ENCODE measurements at places on chromosomes 5 and 9.
A peak's percentile ranks its signal among the peaks of the same experiment; 100 is the strongest.

DNA sequence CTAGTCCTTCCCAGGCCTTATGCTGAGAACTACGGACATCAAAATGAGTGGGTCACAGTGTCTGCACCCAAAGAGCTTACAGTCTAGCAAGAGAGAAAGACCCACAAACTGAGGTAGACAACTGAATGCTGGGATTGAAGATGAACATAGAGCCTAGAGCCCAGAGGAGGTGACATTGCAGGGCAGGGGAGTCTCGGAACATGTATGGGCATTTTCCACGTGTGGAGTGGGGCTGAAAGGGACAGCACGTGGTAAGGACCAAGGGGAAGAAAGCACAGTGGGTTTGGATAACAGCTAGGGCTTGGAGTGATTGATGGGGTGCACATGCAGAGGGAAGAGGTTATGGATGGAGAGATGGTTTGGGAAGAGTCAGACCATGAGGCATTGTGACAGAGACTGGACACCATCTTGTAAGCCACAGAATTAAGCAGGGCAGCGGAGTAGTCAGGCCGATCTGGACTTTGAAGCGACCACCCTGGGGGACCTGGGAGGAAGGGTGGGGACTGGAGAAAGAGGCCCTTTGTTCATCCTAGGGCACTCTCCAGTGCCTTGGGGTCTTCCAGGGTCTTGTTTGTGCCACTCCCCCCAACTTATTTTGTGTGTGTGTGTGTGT is 47.5 kb upstream of the SH3PXD2B start:
- no peaks in the 10 kb centered on the region for H3K27me3 ChIP-seq
- no peaks in the 10 kb centered on the region for H3K36me3 ChIP-seq
- H3K4me3 ChIP-seq = no peak overlapping the region
- no peak for DNase-seq
- H3K4me1 ChIP-seq = no peaks in the 10 kb centered on the region

GRCh38 chr9:1366276-1366675 is 316.1 kb downstream of the DMRT2 start:
- H3K4me3 ChIP-seq = no peak overlapping the region
- no peaks in the 10 kb centered on the region for H3K4me1 ChIP-seq
- no peak for DNase-seq
- H3K36me3 ChIP-seq = no peaks in the 10 kb centered on the region

GRCh38 chr5:73363911-73364730 is 84.5 kb downstream of the FOXD1 start:
- no peaks in the 10 kb centered on the region for H3K4me1 ChIP-seq
- H3K27ac ChIP-seq = no peak overlapping the region
- no peak for DNase-seq
- H3K4me3 ChIP-seq = no peak overlapping the region
- H3K36me3 ChIP-seq = no peaks in the 10 kb centered on the region
- H3K27me3 ChIP-seq = no peaks in the 10 kb centered on the region

DNA sequence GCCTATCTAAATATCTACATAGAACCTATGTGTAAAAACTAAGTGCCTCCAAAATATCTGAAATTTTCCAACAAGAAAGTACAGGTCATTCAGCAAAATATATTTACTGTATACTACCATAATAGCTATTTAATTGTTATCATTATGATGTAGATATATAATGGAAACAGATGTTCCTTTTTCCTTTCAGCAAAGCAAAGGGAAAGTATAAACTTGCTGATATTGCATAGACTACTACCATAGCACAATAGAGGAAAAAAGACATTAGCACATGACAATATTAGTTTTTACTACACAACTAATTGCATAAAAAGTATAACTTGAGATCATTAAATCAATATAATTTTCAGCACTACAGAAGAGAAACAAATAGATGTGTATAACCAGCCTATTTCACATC is 14.9 kb downstream of the NR2F1-AS1 start:
- no peak for DNase-seq
- no peak overlapping the region for H3K4me3 ChIP-seq
- peaks cover 7% of the 10 kb centered on the region for H3K4me1 ChIP-seq
- H3K27ac ChIP-seq = no peak overlapping the region
- H3K36me3 ChIP-seq = no peaks in the 10 kb centered on the region

DNA sequence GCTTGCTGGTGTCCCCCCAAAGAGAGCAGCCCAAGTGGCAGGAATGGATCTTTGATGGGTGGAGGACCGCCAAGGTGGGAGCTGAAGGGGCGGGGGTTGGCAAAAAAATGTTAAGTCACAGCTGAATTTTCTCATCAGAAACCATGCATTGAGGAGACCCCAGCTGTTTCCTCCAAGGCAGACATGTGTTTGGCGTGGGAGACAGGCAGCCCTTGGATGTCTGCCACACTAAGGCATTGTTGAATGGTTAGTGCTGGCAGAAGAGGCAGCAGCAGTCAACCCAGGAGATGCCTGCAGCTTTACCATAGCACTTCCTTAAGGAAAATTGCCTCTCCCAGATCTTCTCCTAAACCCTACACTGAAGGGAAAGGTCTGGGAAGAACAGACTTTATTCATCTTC is 394.9 kb upstream of the CD180 start:
- no peaks in the 10 kb centered on the region for H3K27me3 ChIP-seq
- H3K27ac ChIP-seq = no peak overlapping the region
- H3K4me1 ChIP-seq = no peaks in the 10 kb centered on the region
- H3K36me3 ChIP-seq = no peaks in the 10 kb centered on the region

DNA sequence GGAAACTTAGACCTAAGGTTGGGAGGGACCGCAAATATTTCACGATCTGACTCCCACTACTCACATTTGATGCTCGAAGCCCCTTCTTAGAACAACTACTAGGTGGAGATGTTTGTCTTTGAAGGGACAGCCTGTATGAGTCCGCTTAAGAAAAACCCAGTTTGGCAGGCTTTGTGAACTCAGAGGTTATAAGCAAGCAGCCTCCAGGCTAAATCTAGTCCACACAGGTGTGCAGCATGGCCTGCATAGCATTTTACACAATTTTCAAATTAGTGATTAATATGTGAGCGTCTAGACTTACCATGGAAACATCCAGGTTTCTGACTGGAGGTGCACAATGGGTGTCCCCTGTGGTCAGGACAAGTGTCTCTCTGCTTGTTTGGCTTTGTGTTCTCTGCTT is 127.1 kb downstream of the KIF4B start:
- no peaks in the 10 kb centered on the region for H3K4me1 ChIP-seq
- no peak for DNase-seq
- H3K27ac ChIP-seq = no peak overlapping the region

- no peaks in the 10 kb centered on the region for H3K27me3 ChIP-seq
- H3K4me3 ChIP-seq = no peak overlapping the region
- DNase-seq = no peak
- H3K27ac ChIP-seq = no peak overlapping the region
- H3K4me1 ChIP-seq = no peaks in the 10 kb centered on the region
Observed at GRCh38 chr9:104872656-104873488, 55.1 kb downstream of the ABCA1 start.

DNA sequence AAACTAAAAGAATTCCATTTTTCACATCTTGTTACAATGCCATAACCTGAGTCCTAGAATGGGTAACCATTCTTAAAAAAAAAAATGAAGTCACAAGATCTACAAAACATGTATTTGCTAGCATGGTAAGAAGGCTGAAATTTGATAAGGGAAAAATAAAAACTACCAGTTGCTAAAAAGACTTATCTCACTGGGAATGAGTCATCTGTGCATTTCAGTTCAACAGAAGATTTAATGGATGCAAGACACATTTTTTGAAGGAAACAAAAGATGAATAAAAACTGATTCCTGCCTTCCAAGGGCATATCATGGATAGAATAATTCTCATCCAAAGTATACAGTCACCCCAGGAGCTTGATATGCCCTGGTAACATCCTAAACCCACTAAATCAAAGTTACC is 47.2 kb downstream of the SGTB start:
- no peaks in the 10 kb centered on the region for H3K27me3 ChIP-seq
- H3K4me3 ChIP-seq = no peak overlapping the region
- DNase-seq = no peak
- no peak overlapping the region for H3K27ac ChIP-seq
- H3K4me1 ChIP-seq = no peaks in the 10 kb centered on the region

GRCh38 chr5:14258840-14259239 is 115.7 kb downstream of the TRIO start:
- no peak overlapping the region for H3K4me3 ChIP-seq
- no peaks in the 10 kb centered on the region for H3K36me3 ChIP-seq
- no peaks in the 10 kb centered on the region for H3K27me3 ChIP-seq
- no peaks in the 10 kb centered on the region for H3K4me1 ChIP-seq

- no peaks in the 10 kb centered on the region for H3K27me3 ChIP-seq
- no peak overlapping the region for H3K27ac ChIP-seq
- no peak overlapping the region for H3K4me3 ChIP-seq
- no peaks in the 10 kb centered on the region for H3K4me1 ChIP-seq
- H3K36me3 ChIP-seq = no peaks in the 10 kb centered on the region
- no peak for DNase-seq
Observed at GRCh38 chr9:107750741-107751566, 261.4 kb upstream of the KLF4 start.

DNA sequence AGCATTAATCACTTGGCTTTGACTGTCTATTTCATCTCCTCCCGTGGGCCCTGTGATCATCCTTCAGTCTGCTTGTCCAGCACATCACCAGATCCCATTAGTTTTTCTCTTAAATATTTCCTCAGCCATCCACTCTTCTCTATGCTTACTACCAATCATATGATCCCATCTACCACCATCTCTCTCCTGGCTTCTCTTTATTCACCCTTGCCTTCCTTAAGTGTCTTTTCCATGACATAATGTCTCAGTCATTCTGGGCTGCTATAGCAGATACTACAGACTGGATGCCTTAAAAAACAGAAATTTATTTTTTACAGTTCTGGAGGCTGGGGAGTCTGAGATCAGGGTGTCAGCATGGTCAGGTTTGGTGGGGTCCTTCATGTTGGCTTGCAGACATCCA is 208.4 kb upstream of the PPP1R2B start:
- no peak overlapping the region for H3K4me3 ChIP-seq
- no peaks in the 10 kb centered on the region for H3K36me3 ChIP-seq
- no peak overlapping the region for H3K27ac ChIP-seq

DNA sequence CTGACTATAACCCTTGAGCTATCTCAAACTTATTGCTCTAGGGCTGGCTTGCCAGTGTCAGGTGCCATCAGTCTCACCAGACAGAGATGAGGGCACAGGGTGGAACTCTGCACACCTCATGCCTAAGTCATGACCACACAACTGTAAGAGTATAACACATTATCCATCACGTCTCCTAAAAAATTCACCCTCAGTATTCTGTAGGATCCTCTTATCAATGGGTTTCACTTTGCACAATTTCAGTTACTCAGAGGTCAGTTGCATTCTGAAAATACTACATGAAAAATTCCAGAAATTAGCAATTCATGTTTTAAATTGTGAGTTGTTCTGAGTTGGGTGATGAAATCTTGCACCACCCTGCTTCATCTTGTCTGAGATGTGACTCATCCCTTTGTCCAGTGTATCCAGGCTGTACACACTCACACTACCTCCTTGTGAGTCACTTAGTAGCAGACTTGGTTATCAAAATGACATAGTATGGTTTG is 690.9 kb upstream of the CDH18 start:
- no peak overlapping the region for H3K27ac ChIP-seq
- H3K36me3 ChIP-seq = no peaks in the 10 kb centered on the region
- no peak overlapping the region for H3K4me3 ChIP-seq
- DNase-seq = no peak

- no peaks in the 10 kb centered on the region for H3K27me3 ChIP-seq
- no peak overlapping the region for H3K4me3 ChIP-seq
- peak; percentile 3 for DNase-seq
- H3K27ac ChIP-seq = no peak overlapping the region
Observed at GRCh38 chr5:108642170-108642906, 105.4 kb upstream of the FER start.

- no peaks in the 10 kb centered on the region for H3K36me3 ChIP-seq
- no peak overlapping the region for H3K4me3 ChIP-seq
- H3K27me3 ChIP-seq = no peaks in the 10 kb centered on the region
- H3K4me1 ChIP-seq = no peaks in the 10 kb centered on the region
- H3K27ac ChIP-seq = no peak overlapping the region
Observed at GRCh38 chr5:156339139-156339841, 12.3 kb downstream of the SGCD start.

- no peak overlapping the region for H3K27ac ChIP-seq
- no peak for DNase-seq
- no peaks in the 10 kb centered on the region for H3K4me1 ChIP-seq
- H3K36me3 ChIP-seq = no peaks in the 10 kb centered on the region
- no peaks in the 10 kb centered on the region for H3K27me3 ChIP-seq
- no peak overlapping the region for H3K4me3 ChIP-seq
Observed at GRCh38 chr5:20286512-20286911, 298.5 kb upstream of the CDH18 start.

- no peaks in the 10 kb centered on the region for H3K36me3 ChIP-seq
- no peak overlapping the region for H3K27ac ChIP-seq
- H3K4me1 ChIP-seq = no peaks in the 10 kb centered on the region
Observed at GRCh38 chr5:152994033-152994680, 496.3 kb upstream of the GRIA1 start.

GRCh38 chr9:127828262-127829031 is 25.8 kb downstream of the FPGS start:
- H3K4me1 ChIP-seq = no peaks in the 10 kb centered on the region
- H3K36me3 ChIP-seq = no peaks in the 10 kb centered on the region
- no peak for DNase-seq

DNA sequence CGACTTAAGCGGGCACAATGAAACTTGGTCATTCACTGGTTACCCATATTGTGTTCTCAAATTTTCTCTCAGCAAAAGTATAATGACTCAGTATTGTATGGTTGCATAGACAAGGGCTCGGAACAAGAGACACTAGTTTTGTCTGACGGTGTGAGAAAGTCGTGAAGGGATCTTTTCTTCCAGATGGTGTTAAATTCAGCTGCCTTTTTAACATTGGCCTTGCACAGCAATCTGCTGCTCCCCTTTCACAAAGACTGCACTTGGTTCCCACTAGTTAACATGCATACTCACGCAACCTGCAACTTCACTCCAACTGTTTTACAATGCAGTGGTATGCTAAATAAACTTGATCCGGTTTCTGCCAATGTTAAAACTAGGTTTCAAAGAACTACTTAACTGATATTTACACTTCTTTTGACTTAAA is 219.2 kb downstream of the MEF2C start:
- no peak overlapping the region for H3K27ac ChIP-seq
- no peak for DNase-seq
- H3K36me3 ChIP-seq = no peaks in the 10 kb centered on the region

GRCh38 chr9:116468793-116469527 is 218.1 kb upstream of the TRIM32 start:
- H3K27ac ChIP-seq = no peak overlapping the region
- DNase-seq = no peak
- no peaks in the 10 kb centered on the region for H3K4me1 ChIP-seq

GRCh38 chr5:151773951-151774350 is 2.2 kb downstream of the G3BP1 start:
- H3K27ac ChIP-seq = peak overlapping the region; percentile 69
- peak overlapping the region; percentile 76 for H3K4me3 ChIP-seq
- peaks cover 13% of the 10 kb centered on the region for H3K36me3 ChIP-seq
- H3K4me1 ChIP-seq = peaks cover 35% of the 10 kb centered on the region
- no peaks in the 10 kb centered on the region for H3K27me3 ChIP-seq
